ENCODE measurements at places on chromosomes 11 and 22.

- no peak for DNase-seq
These were observed 145.9 kb downstream of the GRIK4 start for GRCh38 chr11:120657306-120658070.

DNA sequence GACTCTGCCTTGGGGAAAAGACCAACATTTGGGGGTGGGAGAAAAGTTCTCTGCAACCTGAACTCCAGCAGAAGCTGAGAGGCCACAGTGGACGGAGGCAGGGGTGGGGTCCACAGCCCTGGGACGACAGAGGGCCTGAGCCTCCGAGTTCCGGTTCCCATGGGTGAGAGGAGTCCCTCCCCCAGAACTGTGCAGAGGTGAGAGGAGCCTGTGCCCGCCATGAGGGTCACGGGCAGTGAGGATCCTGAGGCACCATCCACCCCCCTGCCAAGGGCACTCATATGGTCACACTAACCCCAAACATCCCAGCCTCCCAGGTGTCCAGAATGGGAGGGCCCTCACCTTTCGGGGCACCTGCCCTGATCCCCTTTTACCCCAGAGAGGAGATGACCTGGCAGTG lies 30.5 kb downstream of the KIAA0930 start:
- DNase-seq = no peak

DNA sequence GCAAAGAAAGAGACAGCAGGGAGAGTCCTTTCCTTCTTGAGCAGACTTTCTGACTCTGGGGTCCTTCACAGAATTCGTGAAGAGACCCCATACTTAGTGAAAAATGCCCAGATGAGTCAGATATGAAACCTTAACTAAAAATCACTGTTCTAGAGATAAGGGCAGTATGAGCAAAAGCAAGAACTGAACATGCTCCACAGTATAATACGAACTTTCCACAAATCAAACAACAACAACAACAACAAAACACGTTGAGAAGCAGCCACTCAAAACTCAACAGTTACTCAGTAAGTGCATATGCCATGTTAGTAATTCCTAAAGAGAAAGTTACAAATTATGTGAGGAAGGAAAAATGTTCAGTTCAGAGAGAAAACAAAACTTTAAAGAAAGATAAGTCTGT lies 44.3 kb downstream of the PITPNB start:
- no peak for DNase-seq

- DNase-seq = no peak
These were observed 12.5 kb downstream of the CHID1 start for GRCh38 chr11:898143-898511.

DNA sequence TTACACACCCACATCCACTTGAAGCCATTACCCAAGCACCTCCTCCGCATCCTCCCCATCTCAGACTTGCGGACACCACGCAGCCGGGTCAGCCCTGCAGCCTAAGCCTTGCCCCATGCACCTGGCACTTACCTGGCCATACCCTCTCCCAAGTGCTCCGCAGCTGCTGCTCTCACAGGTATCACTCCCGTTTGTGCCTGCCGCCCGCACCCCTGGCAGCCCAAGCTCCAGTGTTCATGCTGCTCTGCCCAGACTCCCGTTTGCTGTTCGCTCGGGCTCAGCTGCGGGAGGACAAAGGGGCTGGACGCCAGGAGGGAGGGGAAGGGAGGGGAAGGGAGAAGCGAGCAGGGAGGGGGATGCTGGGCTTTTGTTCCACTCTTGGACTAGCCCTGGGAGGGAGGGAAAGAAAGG lies at the start of gene KLHL35:
KLHL35 (minus strand) TSS at position 293 of the 411 bp plus-strand sequence. CDS start 2,574 bp downstream, outside the sequence.
- no peak for DNase-seq

DNA sequence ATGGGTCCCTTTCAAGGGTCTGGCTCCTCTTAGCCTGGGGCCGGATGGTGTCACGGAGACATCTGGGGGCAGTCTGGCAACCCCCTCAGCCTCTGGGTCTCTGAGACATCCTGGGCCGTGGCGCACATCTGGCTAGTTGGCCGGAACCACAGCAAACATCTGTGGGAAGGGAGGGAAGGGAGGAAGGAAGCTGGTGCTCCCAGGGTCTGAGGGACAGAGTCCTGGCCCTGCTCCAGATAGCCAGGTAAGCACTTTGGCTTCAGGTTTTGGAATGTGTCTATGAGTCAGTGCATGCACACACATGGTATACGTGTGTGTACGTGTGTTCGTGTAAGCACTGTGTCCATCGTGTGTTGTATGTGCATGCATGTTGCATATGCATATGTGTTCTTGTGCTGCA lies 225.1 kb downstream of the MN1 start:
- no peak for DNase-seq

GRCh38 chr11:118606844-118607228 lies 579 bp upstream of the PHLDB1 start:
- DNase-seq = no peak

GRCh38 chr11:64316672-64317324 lies 561 bp downstream of the TRMT112 start:
- no peak for DNase-seq

DNA sequence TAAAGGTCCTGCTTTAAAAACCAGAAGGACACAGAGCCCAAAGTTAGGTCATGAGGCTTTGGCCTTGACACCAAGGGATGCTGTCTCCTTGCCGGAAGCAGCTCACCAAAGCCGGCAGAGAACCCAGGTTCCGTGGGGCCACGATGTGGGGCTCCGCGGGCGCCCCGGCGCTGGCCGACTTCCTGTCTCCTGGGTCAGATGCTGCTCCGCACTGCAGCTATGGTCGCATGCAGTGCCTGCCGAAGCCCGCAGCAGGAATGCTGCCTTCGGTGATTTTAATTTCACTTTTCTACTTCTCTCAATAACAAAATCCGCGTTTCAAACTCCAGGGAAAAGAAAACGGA lies 454 bp upstream of the OTUB1 start:
- DNase-seq = peak; percentile 34

- DNase-seq = no peak
These were observed 17.4 kb downstream of the AMOTL1 start for GRCh38 chr11:94785509-94785908.

- no peak for DNase-seq
These were observed 50.3 kb downstream of the COPB1 start for GRCh38 chr11:14449302-14449714.

GRCh38 chr11:36619502-36619901 lies 21.5 kb upstream of the RAG2 start:
- no peak for DNase-seq

DNA sequence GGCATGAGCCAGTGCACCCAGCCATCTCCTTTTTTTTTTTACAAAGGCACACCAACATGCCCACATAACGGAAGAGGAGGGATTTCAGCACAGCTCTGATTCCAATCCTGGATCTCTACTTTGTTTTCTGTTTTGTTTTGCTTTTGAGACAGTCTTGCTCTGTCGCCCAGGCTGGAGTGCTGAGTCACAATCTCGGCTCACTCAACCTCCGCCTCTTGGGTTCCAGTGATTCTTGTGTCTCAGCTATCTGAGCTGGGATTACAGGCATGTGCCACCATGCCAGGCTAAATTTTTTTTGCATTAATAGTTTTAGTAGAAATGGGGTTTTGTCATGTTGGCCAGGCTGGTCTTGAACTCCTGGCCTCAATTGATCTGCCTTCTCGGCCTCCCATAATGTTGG lies 28.1 kb downstream of the VSTM5 start:
- no peak for DNase-seq

GRCh38 chr11:28346209-28346608 lies 238.0 kb downstream of the METTL15 start:
- no peak for DNase-seq

GRCh38 chr11:12680246-12680939 lies 6.2 kb downstream of the TEAD1 start:
- DNase-seq = no peak

DNA sequence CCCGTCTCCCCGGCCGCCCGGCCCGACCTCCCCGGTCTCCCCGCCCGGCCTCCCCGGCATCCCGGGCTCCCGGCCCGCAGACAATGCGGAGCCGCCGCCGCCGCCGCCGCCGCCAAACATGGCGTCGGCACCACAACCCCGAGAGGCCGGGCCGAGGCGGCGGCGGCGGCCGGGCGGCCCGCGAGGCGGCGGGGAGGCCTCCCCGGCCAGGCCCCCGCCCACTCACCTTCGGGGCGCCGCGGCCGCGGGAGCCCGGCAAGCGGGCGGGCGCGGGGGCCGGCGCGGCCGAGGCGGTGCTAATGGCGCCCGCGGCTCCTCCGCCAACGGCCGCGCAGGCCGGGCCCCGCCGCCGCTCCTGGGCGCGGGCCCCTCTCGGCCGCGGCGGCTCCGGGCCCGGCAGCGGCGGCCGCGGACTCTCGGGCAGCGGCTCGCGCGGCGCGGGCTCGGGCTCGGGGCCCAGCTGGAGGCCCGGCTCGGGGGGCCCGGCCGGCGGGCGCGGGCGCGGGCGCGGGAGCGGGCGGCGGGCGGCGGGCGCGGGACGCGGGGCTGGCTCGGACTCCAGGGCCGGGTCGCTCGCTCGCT lies 311 bp downstream of the BRD1 start:
- DNase-seq = no peak

GRCh38 chr22:36015155-36015810 lies 13.3 kb downstream of the RBFOX2 start:
- no peak for DNase-seq

DNA sequence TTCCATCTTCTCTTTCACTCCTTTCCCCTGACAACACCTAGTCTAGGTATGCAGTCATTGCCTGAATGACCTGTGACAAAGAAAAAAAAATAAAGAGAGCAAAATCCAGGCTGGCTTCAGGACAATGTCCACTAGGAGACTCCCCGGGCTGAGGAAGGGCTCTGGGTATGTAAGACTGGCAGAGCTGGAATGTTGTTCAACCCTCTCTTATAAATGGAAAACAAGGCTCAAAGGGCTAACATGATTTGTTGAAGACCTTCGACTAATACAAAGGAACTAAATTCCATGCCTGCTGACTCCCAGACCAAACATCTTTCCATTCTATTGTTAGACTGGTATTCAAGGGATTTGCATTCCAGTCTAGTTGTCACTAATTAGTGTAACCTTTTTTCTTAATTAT lies 122.2 kb downstream of the ARL14EP start:
- no peak for DNase-seq

- no peak for DNase-seq
These were observed 31.2 kb upstream of the CLNS1A start for GRCh38 chr11:77668760-77669159.

DNA sequence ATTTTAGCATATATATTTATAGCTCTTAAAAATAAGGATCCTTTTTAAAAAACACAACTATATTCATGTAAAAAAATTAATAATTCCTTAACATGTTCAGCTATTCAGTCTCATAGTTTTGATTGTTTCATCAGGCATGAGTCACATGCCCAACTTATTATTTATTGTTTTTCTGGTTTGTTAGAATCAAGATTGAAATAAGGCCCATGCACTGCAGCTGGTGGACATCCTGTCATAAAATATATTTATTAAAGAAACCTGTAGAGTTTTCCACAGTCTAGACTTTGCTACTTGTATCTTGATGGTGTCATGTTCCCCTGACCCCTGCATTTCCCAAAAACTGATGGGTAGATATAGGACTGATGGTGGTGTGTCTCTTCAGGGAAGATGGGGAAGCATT lies 77.4 kb downstream of the PARVA start:
- no peak for DNase-seq

GRCh38 chr11:87320123-87320522 lies 282.4 kb downstream of the TMEM135 start:
- DNase-seq = no peak

DNA sequence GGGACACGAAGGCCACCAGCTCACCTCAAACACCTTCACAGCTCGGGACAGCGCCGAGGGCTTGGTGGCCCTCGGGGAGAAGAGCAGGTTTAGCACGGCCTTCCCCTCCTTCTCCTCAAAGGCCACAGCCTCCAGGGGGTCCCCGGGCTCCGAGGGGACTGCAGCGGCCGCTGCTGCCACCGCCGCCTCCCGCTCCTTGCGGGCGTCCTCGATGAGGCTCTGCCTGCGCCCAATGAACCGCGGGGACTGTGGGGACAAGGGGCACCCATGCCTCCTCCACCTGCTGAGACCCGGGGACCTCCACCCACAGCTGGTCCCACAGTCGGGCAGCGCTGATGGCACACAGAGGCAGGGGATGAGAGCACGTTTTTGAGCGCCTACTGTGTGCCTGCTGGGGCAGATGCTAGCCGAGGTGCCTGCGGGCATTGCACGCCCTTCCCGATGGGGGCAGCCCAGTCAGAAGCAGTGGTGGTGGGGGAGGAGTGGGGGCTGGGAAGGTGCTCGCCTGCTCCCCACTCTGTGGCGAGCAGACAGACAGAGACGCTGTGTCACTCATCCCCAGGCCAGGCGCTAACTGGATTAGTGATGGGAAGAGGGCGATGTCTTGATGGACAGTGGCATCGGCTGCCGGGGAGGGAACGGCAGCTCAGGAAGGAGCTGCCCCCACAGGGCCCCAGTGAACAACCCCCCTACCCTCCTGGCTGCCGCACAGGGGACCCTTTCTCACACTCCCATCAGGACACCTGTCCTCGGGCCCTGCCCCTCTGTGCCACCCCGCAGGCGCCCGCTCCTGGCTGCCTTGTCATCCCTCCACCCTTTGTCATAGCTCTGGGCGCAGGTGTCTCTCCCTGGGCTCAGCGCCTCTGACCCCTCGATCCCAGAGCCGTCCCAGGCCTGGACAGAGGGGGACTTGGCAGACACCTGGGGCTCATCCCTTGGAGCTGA lies 1.7 kb downstream of the TH start:
- no peak for DNase-seq

DNA sequence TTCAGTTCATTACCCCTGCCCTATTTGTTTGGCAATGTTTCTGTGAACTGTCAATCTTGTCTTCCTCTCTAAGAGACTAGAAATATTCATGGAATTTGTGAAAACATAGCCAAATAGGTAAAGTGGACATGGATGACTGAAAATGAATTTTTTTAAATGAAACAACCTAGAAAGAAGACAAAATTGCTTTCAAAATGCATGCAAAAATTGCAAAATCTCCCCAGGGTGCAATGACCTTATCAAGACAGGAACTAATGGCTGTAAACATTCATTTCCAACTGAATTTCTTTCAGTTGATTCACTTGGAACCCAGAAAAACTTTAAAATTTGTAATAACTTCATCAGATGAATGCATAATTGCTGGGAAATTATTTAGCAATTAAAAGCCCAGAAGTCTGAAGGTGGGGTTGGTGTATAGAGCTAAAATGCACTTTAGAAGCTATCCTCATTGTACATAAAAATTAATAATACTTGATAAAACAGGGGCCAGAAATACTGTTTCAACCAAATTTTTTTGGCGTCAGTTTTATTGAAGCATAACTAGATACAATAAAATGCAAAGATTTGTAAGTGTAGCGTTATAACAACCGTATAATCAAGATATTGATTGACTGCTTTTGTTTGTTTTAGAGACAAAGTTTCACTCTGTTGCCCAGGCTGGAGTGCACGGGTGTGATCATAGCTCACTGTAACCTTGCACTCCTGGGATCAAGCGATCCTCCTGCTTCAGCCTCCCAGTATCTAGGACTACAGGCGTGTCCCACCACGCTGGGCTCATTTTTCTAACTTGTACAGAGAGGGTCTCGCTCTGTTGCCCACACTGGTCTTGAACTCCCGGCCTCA lies 27.6 kb upstream of the SLC35C1 start:
- no peak for DNase-seq

- DNase-seq = no peak
These were observed 4.8 kb upstream of the TH start for GRCh38 chr11:2176389-2176900.

- no peak for DNase-seq
These were observed 82.2 kb upstream of the AKIP1 start for GRCh38 chr11:8828580-8829361.

Data from effector CD8-positive, alpha-beta T cell (primary cell).